ENCODE measurements at places on chromosomes 13 and 19.
A peak's percentile ranks its signal among the peaks of the same experiment; 100 is the strongest.

DNA sequence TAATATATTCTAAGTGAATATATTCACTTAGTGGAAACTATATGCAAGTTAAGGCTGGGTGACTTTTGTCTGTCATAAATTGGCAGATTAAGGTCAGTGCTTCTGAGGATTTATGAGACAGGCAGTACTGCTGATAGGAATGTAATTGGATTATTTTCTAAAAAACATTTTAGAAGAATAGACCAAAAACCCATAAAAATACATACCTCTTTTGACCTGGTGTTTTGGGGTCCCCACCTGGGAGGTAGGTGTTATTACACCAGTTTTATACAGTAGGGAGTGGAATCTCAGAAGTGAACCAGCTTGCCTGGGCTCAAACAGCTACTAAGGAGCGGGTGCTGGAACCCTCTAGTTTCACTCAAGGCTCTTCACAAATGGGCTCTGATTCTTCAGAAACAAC, 25.3 kb downstream of the COG3 start:
- no peaks in the 10 kb centered on the region for H3K27me3 ChIP-seq
- no peak overlapping the region for H3K4me3 ChIP-seq
- no peak overlapping the region for H3K27ac ChIP-seq
- no peaks in the 10 kb centered on the region for H3K4me1 ChIP-seq

DNA sequence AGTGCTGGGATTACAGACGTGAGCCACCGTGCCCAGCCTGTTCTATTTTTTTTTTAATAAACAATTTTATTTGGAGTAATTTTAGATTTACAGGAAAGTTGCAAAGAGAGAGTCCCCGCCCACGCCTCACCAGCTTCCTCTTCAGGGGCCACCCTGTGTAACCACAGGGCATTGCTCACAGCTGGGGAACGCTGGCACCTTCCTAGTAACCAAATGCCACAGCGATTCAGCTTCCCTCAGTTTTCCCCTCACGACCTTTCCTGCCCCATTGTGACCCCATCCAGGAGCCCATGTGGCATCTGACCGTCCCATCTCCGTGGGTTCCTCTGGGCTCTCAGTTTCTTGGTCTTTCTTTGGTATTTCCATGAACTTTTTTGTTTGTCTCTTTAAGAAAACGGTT, 83.9 kb downstream of the GNG7 start:
- peak overlapping the region; percentile 85 for H3K27ac ChIP-seq
- peaks cover 54% of the 10 kb centered on the region for H3K4me1 ChIP-seq
- H3K27me3 ChIP-seq: peaks cover 14% of the 10 kb centered on the region

DNA sequence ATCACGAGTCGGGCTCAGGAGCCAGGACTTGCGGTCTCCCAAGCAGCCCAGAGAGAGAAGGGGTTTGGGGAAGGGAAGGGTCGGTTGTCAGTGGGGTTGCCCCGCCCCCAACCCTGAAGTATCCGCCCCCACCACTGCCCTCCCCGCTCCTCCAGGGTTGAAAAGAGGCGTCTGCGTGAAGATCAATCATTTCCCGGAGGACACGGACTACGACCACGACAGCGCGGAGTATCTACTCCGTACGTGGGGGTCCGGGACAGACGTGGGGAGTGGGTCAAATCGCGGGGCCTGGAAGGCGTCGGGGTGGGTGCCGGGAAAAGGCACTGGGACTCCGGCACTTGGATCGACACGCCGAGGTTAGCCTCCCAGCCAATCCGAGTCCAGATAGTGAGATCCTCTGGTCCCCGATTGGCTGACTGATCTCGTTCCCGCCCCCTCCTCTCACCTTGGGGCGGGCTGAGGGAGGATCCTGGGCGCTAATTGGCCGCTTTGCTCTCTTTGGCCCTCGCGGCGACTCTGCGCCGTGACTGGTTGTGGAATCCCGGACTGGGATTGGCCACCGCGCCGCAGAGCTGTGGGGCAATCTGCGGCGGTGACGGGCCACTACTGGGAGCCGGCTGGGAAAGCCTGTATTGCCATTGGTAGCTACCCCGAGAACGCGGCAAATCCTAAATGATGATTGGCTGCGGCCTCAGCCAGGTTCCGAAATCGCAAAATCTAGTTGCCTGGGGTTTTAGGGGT, 13.3 kb upstream of the CACNG6 start:
- peaks cover 8% of the 10 kb centered on the region for H3K36me3 ChIP-seq
- DNase-seq: peak; percentile 24
- peaks cover 34% of the 10 kb centered on the region for H3K4me1 ChIP-seq
- peaks cover 22% of the 10 kb centered on the region for H3K27me3 ChIP-seq
- H3K27ac ChIP-seq: no peak overlapping the region

- no peaks in the 10 kb centered on the region for H3K27me3 ChIP-seq
- H3K4me1 ChIP-seq: no peaks in the 10 kb centered on the region
- H3K36me3 ChIP-seq: peaks cover 33% of the 10 kb centered on the region
- H3K4me3 ChIP-seq: no peak overlapping the region
Measured at GRCh38 chr19:326871-327270, 17.7 kb downstream of the MIER2 start.

DNA sequence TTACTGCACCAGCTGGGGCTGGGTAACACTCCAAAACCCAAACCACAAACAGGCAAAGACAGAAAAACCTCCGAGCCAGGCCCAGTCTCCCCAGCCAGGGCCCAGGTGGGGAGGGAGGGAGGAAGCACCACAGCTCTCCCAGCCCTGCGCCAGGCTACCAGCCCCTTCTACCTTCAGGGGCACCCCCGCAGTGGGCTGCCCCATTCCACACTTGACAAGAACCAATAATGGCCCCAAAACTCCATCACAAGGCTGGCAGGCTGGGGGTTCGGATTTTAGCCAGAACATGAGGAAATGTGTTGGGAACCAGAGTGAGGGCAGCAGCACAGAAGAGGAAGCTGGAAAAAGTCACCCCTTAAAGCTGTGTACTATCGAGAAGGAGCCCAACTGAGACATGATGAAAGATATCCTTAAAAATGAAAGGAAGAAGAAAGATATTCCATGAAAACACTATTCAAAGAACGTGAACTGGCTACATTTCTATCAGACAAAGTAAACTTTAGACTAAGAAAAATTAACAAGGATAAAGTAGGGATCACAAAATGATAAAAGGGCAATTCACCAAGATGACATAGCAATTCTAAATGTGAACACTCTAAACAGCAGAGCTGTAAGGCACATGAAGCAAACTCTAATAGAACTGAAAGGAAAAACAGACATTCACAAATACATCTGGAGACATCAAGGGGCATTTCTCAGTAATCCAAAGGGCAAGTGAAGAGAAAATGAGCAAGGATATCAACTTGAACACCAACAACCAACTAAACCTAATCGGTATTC, 12.9 kb downstream of the TUBGCP3 start:
- peaks cover 51% of the 10 kb centered on the region for H3K4me1 ChIP-seq
- H3K27me3 ChIP-seq: no peaks in the 10 kb centered on the region
- peak overlapping the region; percentile 22 for H3K4me3 ChIP-seq
- DNase-seq: no peak
- H3K36me3 ChIP-seq: no peaks in the 10 kb centered on the region

Measured in immature natural killer cell (primary cell).